Foreskin keratinocyte (primary cell): ENCODE measurements at places on chromosomes 6 and 20. TPM values are rescaled to one million over a fixed set of nuclear protein-coding genes. Genes with fewer than 3 reads are reported as not detected.

Gene LY6G6D
- not detected in 2 replicates for total RNA-seq

Gene SLC32A1
- total RNA-seq, result not detected in 2 replicates

Gene HSPA1L
- 0.46 and 0.58 TPM in 2 replicates for total RNA-seq

Gene CPXM1
- not detected in 2 replicates for total RNA-seq

Gene HTR1E
- not detected in 2 replicates for total RNA-seq

Gene COL9A3
- 10.1 and 10.8 TPM in 2 replicates for total RNA-seq

Gene MOXD1
- total RNA-seq, result 1.6 and 4.0 TPM in 2 replicates

Gene CPNE1
- 129 and 163 TPM in 2 replicates for total RNA-seq

Gene OR2H2
- total RNA-seq, result not detected in 2 replicates

Gene NFYA
- total RNA-seq, result 22.5 and 22.9 TPM in 2 replicates

Gene CDSN
- 0.88 and 1.3 TPM in 2 replicates for total RNA-seq

Gene BMP5
- not detected in 2 replicates for total RNA-seq

Gene GPLD1
- 0.03 and 0.07 TPM in 2 replicates for total RNA-seq

Gene DCDC2
- total RNA-seq, result 0.34 and 0.63 TPM in 2 replicates

Gene SPDEF
- 0.07 TPM in 1 of 2 replicates, not detected in the other for total RNA-seq

Gene OR2J3
- total RNA-seq, result not detected in 2 replicates

Gene PROCR
- 73.5 and 87.8 TPM in 2 replicates for total RNA-seq

Gene PTK6
- total RNA-seq, result 15.7 and 21.8 TPM in 2 replicates

Gene RRAGD
- total RNA-seq, result 0.04 and 0.14 TPM in 2 replicates

Gene MROH8
- total RNA-seq, result 0.34 and 0.35 TPM in 2 replicates
